ENCODE measurements at places on chromosomes 4 and X.

GRCh38 chr4:151955721-151956380 is 195.0 kb upstream of the GATB start:
- no peak for DNase-seq

- no peak for DNase-seq
These were observed 51.1 kb upstream of the UGT8 start for GRCh38 chr4:114547340-114548134.

- no peak for DNase-seq
These were observed 2.6 kb upstream of the AMMECR1 start for GRCh38 chrX:110320381-110320987.

GRCh38 chrX:136171420-136171819 is 24.1 kb downstream of the FHL1 start:
- no peak for DNase-seq
